ENCODE measurements at places on chromosomes 16 and 17.

DNA sequence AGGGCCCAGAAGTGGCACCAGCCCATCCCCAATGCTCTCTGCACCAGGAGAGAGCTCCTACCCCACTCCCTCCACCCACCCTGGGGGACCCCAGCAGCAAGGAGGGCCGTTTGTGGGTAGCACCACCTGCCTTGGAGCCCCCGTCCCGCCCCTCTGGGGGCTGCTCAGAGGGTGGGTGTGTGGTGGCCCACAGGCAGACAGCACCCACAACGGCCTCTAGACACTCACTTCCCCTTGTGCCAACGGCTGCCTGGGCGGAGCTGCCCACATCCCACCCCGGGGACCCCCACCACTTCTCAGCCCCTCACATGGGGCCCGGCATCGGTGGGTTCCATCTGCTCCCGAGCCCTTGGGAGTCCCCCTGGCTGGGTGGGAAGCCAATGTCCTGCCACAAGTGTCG, 33.3 kb downstream of the BAHCC1 start:
- DNase-seq, result no peak

DNA sequence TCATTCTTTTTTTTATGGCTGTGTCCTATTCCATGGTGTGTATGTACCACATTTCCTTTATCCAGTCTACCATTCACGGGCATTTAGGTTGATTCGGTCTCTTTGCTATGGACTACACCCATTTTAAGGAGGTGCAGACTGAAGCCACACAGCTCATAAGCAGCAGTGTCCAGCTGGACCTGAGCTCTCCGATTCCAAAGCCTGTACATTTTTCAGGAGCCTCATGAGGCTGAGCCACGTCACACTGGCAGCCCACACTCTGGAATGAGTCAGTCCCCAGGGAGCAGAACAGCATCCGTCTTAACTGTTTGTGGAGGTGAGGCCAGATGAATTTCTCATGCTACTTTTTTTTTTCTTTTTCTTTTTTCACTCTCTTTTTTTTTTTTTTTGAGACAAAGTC, 116.1 kb downstream of the C16orf95 start:
- DNase-seq, result no peak

GRCh38 chr16:11976850-11977375, 379 bp downstream of the SNX29 start:
- no peak for DNase-seq

- DNase-seq, result no peak
Measured at GRCh38 chr16:84737192-84738011, 37.6 kb downstream of the USP10 start.

DNA sequence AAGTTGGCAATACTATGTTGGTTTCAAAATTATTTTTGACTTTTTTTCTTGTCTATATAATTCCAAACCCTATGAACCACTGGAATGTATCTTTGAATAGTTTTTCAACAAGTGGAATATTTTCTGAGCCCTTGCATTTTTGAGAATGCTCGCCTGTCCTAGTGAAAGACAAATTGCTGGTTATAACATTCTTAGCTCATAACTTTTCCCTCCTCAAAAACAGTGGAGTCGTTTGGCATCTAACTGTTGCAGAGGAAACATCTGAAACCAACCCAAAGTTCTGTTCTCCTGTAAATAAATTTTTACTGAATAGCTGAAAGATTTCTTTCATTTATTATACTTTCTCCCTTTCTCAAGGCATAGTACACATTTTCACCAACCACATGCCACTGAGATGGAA, 11.3 kb upstream of the COX10 start:
- DNase-seq, result no peak

- DNase-seq, result no peak
Measured at GRCh38 chr17:81814748-81815645, 11.0 kb downstream of the GCGR start.

DNA sequence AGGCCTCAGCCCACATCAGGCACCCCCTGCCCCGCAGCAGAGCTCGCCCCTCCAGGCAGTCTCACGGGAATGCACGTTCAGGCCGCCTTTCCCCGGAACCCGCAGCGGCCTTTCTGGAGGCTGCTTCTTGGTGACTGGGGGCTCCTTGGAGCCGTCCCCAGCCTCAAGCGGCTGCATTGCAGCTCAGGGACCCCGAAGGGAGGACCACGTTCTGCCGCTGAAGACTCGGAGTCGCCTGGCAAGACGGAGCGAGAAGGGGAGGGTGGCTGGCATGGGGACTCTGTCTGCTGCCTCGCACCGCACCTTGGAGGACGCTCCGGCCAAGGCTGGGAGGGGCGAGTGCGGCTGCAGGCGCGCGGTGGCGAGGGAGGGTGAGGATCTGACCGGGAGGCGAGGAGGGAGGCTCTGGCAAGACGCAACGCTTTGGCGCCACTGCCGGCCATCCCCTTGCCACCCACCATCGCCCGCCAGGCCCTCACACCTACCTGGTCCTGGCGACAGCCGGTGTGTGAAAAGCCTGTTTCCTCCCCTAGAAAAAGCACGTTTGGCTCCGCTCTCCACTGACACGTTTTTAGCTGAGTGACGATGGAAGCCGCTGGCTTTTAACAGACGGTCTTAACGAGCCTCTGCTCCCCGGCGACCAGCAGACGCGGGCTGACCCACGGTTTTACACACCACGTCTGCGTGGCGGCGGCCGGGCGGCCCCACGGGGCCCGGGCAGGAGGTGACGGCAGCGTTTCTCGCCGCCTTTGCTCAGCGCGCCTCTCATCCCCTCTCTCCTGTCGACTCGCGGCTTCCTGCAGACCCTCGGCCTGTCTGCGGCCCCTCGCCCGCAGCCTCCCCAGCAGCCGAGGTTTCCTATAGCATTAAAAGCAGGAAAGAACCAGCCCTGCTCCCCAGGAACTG, 16.7 kb upstream of the GNG13 start:
- DNase-seq, result no peak

- no peak for DNase-seq
Measured at GRCh38 chr16:17511340-17511739, 40.6 kb upstream of the XYLT1 start.

All from stimulated activated CD8-positive, alpha-beta memory T cell treated with anti-CD3 and anti-CD28 coated beads, Interleukin-4, amount 100 ng/mL, for 48 hours (primary cell).